GM23338 (cell line): ENCODE measurements at places on chromosomes 4 and X.

GRCh38 chr4:139030614-139031235 is 15.1 kb downstream of the NOCT start:
- peak; percentile 92 for DNase-seq

GRCh38 chrX:9899640-9900111 is 67.5 kb upstream of the CLDN34 start:
- DNase-seq = no peak

GRCh38 chrX:13085526-13085925 is 41.1 kb upstream of the FAM9C start:
- no peak for DNase-seq

DNA sequence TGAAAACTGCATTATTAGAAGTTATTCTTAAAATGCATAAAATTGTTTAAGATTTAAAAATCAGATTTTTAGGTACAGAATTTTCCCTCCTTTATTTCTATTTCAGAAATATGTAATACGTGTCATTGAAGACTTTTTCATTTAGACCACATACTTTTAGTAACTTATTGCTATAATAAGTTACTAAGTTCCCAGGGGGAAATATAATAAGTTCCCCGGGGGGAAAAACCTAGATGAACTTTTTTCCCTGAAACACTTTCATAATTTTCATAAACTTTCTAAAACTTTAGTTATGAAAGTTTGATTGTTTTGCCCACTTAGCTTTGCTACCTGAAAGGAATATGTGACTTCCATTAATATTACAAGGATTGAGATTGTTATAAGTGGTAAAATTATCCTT is 1341.5 kb upstream of the IGFBP7 start:
- no peak for DNase-seq

- DNase-seq = peak; percentile 38
Observed at GRCh38 chr4:152454398-152455011, 81.4 kb downstream of the FBXW7 start.

DNA sequence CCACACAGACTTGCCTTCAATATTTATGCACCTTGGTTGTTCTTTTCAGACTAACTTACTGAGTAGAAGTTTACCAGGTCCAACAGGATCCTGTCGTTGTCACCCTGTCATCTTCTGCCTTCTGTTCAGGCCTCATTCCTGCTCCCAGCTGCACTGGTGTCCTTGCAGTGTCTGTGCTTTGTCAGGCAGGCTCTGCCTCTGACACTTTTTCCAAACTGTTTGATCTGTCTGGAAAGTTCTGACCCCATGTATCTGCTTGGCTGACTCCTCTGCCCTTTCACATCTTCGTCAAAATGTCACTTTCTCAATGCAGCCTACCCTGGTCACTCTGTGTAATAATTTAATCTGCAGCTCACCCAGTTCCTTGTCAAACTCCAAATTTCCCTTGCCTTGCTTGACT is 9.9 kb downstream of the PAGE2 start:
- no peak for DNase-seq

DNA sequence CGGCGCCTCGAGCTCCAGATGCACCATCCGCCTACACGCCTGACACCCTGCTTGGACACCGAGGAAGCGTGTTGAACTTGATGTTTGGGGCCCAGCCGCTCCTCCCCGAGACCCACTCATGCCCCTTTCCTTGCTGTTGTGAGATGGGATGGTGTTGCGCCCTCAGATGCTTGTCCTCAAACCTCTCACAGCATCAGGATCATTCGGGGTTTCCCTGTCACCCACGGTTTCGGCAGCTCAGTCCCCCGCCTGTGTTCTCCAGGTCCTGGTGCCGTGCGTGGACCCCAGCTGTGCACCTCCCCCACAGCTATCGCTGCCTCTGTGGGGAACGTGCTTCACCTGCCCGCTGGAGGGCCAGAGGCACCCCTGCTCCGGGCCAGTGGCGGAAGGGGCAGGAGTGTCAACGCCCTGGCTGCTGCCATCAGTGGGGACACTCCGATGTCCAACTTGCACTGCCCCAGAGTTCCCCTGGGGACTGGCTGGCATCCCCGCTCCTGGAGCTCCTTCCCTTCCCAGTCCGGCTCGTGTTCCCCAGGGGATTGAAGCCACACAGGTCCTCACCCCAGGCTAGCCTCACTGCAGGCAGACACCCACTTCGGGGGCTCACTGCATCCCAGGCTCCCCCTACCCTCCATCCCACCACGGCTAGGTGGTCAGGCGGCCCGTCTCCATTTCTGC is 82.3 kb upstream of the ADRA2C start:
- no peak for DNase-seq

DNA sequence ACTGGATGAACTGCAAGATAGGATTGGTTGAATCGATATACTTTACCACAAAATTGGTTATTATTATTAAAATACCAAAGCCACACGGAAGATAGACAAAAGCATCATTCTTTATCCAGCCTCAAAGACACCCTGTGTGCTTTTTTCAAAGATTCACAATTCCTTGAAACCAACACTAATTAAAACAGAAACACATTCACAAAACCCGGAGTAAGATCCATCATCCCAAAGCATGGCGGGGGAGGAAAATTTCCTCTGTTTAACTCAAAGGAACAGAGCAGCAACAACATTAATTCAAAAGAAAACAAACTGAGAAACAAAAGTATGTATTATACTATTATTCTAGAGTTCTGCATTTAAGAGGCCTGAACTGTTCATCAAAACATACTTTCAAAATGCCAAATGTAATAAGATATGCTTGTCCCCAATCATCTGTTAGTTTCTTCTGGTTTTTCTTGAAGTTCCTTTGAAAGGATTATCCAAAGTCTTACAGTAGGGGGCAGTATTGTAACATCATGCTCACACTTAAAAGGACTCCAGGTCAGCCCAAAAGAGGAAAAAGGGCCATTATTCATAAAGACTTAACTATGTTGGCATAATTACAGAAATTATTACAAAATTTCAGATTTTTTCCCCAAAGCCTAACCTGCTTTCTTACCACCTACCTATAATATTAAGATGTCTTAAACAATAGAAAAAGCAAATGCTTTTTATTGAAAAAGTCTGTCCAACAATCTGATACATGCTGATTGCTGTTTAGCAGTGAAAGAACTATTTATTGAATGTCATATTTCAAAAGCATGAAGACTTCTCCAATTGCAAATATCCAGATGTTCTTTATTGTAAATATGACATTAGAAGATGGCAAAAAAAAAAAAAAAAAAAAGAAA is 168.7 kb downstream of the SCFD2 start:
- peak; percentile 85 for DNase-seq

DNA sequence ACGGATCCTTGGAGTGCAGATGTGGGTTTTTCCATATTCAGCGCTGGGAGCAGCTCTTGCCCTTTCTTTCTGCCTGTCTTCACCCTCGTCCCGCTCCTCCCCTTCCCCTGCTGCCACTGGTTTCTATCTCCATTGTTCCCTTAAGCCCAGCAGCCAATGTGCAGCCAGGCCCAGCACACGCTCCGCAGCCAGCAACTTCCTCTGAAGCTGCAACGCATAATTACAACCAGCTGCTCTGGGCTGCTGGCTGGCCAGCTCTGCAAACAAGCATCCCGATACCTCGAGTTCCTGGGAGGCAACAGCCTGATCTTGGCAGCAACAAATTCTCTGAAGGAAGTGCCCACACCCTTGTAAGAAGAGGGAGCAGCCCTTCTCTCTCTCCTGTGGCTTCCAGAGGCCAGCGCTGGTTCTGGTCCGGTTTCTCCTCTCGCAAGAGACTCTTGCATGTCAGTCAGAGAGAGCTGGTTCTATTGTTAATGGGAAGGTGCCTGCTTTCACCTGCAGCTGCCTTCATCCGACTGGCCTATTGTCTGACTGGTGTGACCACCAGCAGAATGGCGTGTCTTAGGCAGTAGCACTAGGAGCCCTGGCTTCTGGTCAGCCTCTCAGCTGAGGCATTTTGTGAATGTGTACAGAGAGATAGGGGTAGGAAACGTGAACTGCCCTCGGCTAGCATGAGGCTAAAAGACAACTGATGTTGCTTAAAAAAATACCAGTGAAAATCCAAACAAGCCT is 83.8 kb upstream of the MAML3 start:
- peak; percentile 89 for DNase-seq

GRCh38 chr4:92497141-92497540 is 193.4 kb downstream of the GRID2 start:
- DNase-seq = no peak
